ENCODE measurements at places on chromosomes 11 and 22.

- DNase-seq: peak; percentile 41
These were observed 1.1 kb downstream of the FCHSD2 start for GRCh38 chr11:73141031-73141308.

DNA sequence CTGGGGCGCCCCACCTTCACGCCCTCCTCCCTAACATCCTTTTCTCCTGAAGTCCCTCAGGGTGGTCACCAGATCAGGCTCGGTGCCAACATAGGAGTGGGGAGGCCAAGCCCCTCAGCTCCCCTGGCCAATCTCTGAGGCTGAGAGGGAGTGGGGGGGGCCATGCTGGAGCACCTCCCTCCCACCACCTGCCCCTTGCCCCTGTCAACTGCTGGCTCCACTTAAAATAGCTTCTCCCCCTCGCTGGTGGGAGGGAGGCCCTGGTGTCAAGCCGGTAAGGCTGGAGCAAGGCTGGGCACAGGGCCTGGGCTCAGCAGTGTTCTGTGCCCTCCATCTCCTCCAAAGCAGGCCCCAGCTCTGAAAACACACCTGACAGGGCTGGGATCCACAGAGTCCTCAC lies 4.9 kb downstream of the PLXNB2 start:
- DNase-seq: no peak

DNA sequence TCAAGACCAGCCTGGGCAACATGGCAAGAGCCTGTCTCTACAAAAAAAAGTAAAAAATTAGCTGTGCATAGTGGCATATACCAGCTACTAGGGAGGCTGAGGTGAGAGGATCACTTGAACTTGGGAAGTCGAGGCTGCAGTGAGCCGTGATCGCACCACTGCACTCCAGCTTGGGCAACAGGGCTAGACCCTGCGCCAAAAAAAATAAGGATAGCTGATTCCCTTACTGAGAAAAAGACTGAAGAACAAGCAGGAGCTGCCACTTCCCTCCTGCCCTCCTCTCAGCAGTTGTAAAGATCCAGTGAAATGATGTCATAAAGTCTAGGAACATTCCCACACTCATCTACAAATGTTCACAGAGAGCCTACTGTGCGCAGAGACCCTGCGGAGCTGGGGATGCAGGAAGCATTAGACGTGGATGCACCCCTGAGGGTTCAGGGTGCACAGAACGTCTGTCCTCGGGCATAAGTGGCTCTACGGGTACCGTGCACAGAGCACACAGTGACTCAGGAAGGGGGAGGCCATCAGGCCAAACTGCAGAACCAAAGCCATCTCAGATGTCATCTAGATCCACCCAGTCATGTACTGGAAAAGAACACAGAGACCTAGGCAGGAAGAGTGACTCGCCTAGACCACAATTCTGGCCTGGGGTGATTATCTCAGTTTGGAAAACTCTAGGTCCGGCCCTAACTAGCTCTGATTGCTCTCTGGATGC lies 11.7 kb downstream of the SEC14L2 start:
- no peak for DNase-seq

- no peak for DNase-seq
These were observed 34.8 kb upstream of the SWAP70 start for GRCh38 chr11:9629064-9629463.

DNA sequence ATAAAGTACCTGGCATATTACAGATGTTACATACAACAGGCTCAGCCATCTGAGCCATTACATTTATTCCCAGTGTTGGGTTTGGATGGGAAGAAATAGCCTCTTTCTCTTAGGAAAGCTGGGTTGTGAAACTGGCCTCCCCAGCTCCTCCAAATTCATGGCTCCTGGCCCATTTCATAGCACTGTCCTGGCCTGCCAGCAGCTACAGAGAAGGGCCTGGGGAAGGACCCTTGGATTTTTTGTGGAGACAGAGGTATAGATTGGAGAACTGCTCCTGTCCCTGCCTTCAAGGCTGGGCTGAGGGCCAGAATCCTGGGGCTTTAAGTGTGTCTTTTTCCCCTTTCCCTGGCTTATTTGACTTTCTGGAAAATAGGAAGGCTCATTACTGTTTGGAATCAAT lies 18.0 kb downstream of the PKNOX2 start:
- DNase-seq: no peak

GRCh38 chr11:132790971-132791370 lies 741.3 kb downstream of the OPCML start:
- DNase-seq: no peak

- DNase-seq: no peak
These were observed 14.0 kb upstream of the CCDC188 start for GRCh38 chr22:20164863-20165262.

DNA sequence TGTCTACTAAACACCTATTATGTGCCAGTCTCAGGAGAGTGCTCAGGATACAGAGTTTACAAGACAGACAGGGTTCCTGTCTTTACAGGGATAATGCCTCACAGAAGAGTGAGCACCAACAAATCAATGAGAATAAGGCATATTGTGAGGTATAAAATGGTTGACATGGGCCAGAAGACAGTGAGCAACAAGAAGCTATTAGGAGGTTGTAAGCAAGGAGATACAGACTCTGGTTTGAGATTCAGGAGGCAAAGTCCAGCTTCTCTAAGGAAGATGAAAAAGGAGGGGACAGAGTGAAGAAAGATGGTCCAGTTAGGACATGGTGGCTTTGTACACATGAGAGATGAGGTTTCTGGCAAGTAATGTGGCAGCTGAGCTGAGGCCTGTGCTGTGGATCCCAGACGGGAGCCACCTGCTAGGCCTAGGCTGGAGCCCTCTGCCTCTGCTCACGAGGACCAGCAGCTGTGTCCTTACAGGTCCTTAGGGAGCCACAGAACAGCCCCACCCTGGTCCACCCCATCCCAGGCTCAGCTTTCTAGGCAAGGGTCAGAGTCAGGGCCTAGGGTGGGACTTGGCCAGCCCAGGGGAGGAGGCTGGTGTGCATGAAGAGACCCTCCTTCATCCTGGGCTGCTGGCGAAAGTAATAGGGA lies 110.5 kb downstream of the ZNF280B start:
- no peak for DNase-seq

- no peak for DNase-seq
These were observed 61.7 kb downstream of the ME3 start for GRCh38 chr11:86610559-86611341.

DNA sequence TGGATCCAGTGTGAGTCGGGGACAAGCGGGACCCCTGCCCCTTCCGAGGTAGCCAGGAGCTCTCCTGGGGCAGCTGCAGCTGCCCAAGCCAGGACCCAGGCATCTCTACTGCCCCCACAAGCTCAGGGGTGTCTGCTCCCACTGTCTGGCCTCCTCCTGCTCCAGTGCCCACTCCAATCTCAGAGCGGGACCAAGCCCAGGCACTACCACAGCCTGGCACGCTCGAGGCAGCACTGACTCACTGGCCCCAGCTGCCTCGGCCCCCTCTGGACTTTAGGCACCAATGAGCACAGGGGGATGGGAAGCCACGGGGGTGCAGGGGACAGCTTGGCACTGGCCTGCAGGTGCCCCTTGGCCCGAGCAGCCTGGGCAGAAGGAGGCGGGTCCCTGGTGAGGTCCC lies 8.2 kb downstream of the IL2RB start:
- DNase-seq: no peak

DNA sequence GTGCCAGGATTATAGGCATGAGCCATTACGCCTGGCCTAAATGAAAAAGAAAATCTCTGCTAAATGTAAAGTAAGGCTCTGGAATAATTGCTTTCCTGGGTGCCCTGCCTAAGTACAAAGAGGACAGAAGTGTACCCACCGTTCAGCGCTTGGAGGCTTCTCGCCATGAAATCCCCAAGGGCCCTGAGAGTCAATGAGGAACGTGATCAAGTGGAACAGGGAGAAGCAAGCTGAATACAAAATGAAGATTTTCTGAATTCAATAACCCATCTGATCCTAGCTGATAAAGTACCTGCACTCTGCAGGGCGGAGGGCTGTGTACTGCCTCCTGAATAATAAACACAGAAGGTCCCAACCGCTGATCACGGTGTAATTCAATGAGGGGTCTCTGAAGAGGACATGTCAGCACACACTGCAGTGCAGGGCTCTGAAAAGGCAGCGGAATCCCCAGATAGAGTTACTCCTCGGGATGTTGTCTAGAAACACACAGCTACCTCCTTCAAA lies 97.7 kb downstream of the ABTB2 start:
- no peak for DNase-seq

GRCh38 chr11:46408407-46408986 lies 16.9 kb upstream of the CHRM4 start:
- no peak for DNase-seq

DNA sequence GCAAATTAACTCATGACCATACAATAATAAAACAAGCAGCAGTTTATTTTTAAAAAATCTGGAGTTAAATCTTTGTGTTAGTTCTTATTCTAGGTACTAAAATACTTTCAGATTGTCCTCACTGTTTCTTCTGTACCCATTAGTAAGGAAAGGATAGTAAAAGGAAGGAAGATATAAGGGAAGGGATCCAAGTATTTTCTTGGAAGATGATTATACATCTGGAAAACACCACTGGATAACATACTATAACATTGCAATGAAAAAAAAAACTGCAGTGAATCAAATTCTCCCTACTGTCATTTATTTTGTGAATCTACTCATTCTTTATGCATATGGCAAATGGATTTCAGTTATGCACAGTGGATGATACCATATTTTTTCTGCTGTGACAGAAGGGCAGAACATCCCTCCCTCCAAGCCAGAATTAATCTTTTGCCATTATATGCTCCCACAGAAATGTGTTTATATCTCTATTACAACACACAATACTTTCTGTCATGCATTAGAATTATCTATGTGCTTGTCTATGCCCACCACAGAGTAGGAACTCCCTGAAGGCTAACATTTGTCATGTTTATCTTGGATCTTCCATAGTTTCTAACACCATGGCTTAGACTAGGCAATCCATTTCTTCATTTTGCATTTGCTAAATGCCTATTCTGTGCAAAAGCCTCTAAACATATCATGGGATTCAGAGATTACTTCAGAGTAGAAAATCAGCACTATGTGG lies 282.3 kb upstream of the CTSC start:
- no peak for DNase-seq

GRCh38 chr11:39806652-39807051 lies 1652.8 kb downstream of the LRRC4C start:
- DNase-seq: no peak

DNA sequence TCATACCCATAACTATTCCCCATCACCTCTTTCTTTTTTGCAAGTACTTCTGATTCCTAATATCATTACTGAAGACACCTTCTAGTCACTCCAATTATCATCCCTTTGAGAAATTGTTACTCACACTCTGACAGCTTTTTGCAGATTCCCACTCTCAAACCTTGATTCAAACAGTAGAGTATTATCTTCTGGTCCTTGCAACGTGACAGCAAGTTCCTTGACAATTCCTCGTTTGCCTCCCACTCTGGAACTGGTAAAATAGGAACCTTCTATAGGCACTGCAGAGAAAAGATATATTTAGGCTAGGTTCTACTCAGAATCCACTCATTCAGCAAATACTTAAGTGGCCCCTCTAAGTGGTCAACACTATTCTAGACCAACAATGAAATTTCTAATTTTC lies 23.2 kb downstream of the AGBL2 start:
- no peak for DNase-seq

- no peak for DNase-seq
These were observed 33.5 kb downstream of the THAP12 start for GRCh38 chr11:76347466-76347865.

- no peak for DNase-seq
These were observed 368.2 kb upstream of the CADM1 start for GRCh38 chr11:115872416-115872815.

GRCh38 chr11:46458491-46458890 lies 66.9 kb upstream of the CHRM4 start:
- DNase-seq: no peak

DNA sequence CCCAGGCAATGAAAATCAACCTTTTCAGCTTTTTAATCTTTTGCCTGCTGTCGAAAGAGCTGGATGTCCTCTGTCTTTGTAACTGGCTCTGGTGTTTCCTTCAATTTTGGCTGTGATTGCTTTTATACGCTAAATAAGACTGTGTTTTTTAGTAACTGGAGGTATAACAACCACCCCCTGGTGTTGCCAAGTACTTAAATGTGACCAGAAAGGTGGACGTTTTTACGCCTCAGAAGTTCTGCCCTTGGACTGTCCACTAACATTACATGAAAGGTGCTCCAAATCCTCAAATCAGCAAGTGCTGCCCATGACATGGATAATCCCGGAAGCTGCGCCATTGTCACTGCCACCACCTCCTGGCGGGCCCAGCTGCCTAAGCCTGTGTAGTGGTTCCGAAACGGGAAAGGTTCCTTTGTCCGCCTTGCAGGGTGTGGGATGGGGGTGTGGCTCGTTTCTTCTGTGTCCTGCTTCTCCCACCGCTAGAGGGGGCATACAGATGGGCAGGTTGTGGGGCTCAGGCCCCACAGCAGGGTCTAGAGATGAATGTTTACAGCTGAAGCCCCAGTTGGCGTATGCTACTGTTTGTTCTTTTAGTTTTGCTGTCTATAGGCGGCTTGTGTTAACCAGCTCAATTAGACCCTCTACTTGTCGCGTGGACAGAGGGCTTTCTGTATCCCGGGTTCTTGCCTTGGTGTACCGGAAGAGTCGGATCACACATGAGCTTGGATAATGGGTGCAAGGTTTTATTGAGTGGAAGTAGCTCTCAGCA lies 82.2 kb upstream of the SEPTIN5 start:
- no peak for DNase-seq

- no peak for DNase-seq
These were observed 3.0 kb downstream of the CENATAC start for GRCh38 chr11:119000906-119001305.

GRCh38 chr11:9251311-9251710 lies 13.8 kb downstream of the DENND5A start:
- no peak for DNase-seq

DNA sequence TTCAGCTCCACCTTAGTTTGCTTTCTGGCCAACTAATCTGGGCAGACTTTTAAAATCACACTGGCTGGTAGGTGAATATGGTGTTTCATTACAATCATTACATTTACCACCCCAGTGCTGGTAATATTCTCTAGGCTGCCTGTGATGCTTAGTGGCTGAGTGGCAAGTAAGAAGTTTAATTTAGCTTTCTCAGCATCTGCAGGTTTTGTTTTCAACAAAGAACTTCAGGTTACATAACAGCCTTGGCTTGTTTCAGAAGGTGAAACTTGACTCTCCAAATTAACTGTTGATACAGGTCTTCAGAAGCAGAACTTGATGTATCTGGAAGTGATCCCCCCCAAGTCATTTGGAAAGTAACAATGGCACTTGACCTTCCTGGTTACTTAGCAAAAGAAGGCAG lies 423.3 kb upstream of the CCDC90B start:
- no peak for DNase-seq

- no peak for DNase-seq
These were observed 24.6 kb upstream of the CWF19L2 start for GRCh38 chr11:107482234-107482633.

Measured in NK-92 treated with Interleukin-12 subunit alpha and Interleukin-12 subunit beta, amount 100 ng/mL, for 24 hours (cell line).